Astrocyte of the hippocampus (primary cell): ENCODE measurements at places on chromosomes 5 and 9.

DNA sequence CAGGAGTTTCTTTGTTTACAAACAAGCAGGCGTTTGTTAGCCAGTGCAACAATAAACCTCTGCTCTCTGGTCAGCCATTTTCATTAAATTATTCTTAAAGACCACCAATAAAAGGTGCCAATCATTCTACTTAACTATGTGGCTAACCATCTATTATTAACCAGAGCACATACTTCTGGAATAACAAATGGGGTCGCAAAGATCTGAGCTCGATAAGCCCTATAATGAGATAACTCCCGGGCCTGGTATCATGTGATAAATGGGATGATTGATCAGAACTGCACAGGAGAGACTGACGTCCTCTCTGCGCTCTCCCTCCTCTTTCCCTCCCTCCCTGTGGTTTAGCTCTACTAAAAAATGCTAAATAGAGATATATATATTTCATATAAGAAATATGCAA, 488.2 kb downstream of the NTRK2 start:
- no peak for DNase-seq

- no peak for DNase-seq
These were observed 14.1 kb downstream of the SH3TC2 start for GRCh38 chr5:149048811-149049210.

GRCh38 chr9:129408535-129409215, 212.2 kb downstream of the C9orf50 start:
- no peak for DNase-seq

DNA sequence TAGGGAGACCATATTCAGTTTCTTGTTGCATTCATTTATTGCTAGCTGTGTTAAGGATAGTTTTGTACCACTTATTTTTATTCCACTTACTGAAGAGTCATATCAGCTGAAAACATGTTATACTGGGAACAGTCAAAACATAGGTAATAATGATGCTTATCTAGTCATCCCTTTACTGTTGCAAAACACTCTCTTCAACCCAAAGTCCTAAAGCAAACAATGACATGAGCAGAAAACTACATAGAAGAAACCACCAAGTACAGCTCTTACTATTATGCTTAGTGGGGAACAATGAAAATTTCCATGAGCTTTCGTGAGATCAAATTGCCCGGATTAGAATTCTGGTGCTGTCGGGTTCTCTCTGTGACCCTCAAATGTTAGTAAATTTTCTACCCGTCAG, 681.4 kb downstream of the NR2F1-AS1 start:
- no peak for DNase-seq

DNA sequence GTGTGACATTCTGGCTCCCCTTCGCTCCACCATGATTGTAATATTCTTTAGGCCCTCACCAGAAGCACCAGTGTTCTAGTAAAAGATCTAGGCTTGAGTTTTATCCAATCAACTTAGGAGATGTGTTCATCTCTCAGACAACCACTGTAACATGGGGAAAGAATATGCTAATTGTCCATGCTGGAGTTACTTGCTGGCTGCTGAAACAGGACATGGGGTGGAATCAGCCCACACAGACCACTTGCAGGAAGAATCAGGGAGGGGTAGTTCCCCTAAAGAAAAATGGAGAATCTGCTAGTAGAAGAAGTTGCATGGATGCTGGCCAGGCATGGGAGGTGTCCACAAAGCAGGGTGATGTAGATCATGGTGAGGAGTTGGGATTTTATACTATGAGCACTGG, 86.2 kb downstream of the FEM1C start:
- no peak for DNase-seq

DNA sequence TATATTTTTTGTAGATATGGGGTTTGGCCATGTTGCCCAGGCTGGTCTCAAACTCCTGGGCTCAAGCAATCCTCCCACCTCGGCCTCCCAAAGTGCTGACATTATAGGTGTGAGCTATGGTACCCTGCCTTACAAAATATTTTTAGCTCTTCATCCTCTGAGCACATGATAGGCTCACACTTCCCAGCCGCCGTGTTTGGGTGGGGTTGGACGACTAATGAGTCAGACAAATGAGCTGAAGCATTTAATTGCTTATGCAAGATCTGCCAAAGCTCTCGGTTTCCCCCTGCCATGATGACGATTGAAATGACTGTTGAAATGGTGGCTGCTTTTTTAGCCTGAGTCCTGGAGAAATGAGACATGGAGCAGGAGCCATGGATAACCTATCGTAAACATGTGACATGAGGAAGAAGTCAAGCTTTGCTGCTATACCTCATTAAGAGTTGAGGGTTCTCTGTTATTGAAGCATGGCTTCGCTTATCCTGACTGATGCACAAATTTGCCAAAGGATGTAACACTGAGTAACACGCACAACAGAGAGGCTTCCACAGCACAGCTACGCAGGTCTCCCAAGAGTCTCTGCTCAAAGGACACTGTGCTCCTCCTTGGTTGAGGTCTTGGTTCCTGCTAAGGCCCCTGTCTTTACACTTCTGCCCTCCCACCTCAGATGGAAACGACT, 48.2 kb upstream of the GFPT2 start:
- DNase-seq = no peak

DNA sequence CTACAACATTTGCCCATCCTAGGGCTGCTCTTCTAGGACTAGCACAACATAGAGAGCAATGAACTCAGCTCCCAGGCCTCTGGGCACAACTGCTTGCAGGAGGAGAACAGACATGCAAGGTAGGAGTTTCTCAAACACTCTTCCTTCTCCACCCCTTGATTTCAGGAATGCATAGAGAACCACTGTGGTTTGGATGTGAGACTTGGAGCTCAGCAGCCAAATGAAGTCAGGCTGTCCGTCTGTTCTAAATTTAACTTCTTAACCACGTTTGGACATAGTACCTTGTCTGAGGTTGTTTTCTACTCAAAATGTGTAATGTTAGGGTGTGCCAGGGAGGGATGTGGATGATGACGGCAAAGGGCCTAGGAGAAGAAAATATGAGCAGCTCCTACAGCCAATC, 515.1 kb upstream of the TNC start:
- peak; percentile 93 for DNase-seq

DNA sequence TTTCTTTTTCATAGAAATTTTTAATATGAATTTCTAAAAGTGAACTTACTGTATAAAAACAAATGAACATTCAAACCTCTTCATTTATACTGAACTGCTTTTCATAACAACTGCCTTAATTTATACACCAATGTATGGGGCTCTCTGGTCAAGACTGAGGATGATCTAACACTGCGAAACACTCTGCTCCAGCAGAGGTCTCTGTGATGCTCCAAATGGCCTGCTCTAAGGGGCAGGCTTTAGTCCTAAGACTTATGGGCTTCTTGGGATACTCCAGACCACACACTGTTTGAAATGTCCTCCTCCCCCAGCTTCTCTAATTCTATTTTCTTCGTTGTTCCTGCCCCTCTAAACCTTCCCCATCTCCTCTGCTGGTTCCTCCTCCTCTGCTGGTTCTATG, 58.5 kb downstream of the LIFR start:
- peak; percentile 17 for DNase-seq

GRCh38 chr5:132447196-132447595, 43.4 kb downstream of the IRF1 start:
- no peak for DNase-seq

GRCh38 chr5:93583768-93584595, 960 bp downstream of the NR2F1 start:
- peak; percentile 78 for DNase-seq

- DNase-seq = no peak
These were observed 91.2 kb downstream of the PJA2 start for GRCh38 chr5:109318455-109319108.

GRCh38 chr9:104784098-104784497, 20.2 kb downstream of the NIPSNAP3B start:
- DNase-seq = no peak

GRCh38 chr5:84478603-84479002, 93.9 kb upstream of the EDIL3 start:
- DNase-seq = no peak

GRCh38 chr5:132854301-132854700, 12.0 kb downstream of the GDF9 start:
- DNase-seq = no peak

DNA sequence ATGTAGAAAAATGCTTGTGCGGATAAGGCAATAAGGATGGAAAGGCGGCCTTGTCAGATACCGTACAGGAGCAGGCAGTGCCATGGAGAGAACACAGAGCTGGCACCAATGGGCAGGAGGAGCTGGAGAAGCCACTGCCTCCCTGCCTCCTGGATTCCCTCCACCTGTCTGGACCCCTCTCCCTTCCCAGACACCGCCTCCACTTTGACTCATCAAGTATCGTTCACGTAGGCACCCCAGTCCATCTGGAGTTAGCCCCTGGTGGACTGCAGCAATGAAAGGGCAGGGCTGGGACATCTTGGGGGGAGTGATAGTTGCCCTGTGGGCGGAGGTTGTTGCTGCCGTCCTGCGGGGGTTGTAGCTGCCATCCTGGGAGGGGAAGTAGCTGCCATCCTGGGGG, 232.0 kb downstream of the ROR2 start:
- no peak for DNase-seq

GRCh38 chr9:114231273-114231672, 75.9 kb downstream of the COL27A1 start:
- DNase-seq = no peak

GRCh38 chr5:140611020-140611521, 21.9 kb downstream of the CD14 start:
- DNase-seq = no peak

DNA sequence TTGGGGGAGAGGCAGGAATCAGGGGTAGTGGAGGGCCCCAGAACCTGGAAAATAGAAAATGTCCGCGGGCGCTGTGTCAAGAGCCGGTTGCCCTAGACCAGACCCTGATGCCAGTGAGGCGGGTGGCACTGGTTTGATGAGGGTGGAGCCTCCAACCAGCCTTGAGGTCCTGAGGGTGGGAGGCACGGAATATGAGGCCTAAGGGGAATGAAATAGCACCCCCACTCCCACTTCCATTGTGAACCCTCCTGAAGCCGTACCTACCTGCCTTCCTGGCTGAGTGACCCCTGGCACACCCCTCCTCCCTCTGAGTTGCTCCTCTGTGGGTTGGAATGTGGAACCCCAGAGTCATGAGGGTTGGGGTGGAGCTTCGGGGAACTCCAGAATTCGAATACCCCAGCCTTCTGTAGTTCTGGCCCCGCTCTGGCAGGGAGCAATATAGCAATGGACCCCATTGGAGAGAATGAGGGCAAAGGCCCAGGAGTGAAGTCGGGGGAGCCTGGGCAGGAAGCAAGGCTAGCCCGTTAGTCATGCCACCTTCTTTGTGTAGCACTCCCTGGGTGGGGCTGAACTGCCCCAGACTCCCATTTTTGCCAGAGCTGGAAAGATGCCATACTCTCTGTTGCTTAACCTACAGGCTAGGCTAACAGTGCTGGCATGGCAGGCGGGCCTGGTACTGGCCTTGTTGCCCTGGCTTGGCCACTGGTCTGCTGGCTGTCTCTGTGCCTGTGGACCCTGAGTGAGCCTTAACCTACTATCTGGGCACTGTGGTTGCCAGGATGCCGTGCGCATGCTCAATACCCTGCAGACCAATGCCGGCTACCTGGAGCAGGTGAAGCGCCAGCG, 1.0 kb downstream of the FPGS start:
- DNase-seq = peak; percentile 65

- DNase-seq = no peak
These were observed 259.5 kb downstream of the EBF1 start for GRCh38 chr5:158840193-158840592.

GRCh38 chr5:81606150-81606549, 144.7 kb downstream of the SSBP2 start:
- DNase-seq = no peak

- DNase-seq = no peak
These were observed 70.2 kb upstream of the STXBP1 start for GRCh38 chr9:127541865-127542264.

GRCh38 chr9:137067860-137068538, 2.4 kb downstream of the SAPCD2 start:
- DNase-seq = peak; percentile 87

- DNase-seq = peak; percentile 12
These were observed 364.6 kb downstream of the NPR3 start for GRCh38 chr5:33075731-33076130.

DNA sequence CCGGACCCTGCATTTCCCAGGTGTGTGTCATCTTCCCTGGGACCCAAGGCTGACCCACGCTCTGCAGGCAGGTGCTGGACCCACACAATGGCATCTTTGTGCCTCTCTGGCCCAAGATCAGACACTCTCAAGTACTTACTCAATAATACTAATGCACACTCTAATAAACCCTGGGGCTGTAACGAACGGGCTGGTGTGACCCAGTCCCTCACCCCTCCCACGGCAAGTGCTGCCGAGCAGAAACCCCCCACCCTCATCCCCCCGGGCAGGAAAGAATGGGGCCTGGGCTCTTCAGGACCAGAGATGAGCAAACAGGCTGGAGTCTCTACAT, 1.1 kb upstream of the OBP2B start:
- DNase-seq = no peak
